Fibroblast of skin of scalp (primary cell): ENCODE measurements at places on chromosomes 7 and 10.

DNA sequence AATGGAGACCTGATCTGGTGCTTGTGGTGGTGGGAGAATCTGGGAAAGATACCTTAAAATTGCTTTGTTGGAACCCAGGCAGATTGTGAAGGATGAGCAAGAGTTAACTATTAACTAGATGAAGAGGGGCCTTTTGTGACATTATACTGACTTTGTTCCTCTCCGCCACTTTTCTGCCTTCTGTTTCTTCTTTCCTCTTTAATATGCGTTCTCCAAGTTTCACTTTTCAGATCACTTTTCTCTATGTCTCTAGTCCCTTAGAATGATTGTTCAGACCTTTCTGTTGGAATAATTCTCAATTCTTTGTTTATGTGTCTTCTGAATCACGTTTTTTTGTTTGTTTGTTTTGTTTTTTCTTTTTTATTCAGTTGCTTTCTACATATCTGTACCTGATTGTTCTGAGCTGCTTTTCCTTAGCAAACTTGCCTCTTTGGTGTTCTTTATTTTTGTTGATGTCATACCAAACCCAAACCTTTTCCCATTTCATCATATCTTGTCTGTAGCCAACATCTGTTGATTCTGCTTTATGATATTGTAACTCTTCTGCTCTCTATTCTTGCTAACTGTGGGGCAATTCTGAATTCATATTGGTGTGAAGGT, 2.8 kb downstream of the BMPR1A start:
- DNase-seq: no peak

DNA sequence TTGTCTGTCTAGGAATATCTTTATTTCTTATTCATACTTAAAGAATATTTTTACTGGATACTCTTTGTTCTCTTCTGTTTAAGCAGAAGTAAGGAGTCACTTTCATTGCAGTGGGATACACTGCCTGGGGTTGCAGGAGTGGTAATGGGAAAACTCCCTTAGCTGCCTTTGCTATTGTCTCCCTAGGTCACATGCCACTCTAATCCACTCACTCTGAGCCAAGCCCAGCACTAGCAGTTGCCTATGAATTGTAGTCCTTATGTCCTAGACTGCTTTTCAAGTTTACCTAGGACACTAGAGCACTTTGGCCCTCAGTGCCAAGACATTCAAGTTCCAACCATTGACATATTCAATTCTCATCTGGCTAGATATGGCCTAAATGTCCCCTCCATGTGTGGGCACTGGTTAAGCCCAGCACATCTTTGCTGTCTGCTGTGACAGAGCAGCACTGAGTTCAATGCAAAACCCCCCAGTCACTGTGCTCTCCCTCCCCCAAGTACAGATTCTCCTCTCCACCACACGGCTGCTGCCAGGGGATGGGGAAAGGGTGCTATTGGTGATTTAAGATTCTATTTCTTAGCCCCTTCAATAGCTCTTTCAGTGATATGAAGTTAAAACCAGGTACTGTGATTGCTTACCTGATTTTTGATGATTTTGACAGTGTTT, 991.7 kb upstream of the KCND2 start:
- no peak for DNase-seq

GRCh38 chr10:23198940-23199767, 7.0 kb downstream of the PTF1A start:
- DNase-seq: no peak

DNA sequence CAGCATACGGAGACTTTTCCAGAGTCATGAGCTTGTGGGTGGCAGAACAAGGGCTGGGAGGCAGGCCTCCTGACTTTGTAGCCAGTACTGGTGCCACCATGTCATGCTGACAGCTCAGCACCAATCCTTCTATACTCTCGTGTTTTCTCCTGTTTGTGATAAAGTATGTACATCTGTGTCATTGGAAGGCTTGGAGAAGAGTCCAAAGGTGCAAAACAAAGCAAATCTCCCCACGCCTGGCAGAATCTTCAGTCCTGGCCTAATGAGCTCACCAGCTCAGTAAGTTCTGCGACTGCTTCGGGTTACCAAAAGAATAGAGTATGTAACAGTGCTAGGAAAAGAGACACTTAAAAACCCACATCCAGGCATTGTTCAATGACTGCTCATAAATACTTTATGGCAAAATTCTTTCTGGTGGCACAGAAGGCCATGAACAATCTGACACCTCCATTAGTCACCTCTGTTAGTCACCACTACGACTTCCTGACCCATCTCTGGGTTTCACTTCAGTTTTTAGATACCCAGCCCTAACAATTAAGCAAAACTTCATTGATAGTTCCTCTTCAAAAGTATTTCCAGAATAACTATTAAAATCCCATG, 24.5 kb downstream of the STEAP1 start:
- DNase-seq: peak; percentile 84

- DNase-seq: no peak
Observed at GRCh38 chr7:133349101-133349500, 96.2 kb downstream of the EXOC4 start.

DNA sequence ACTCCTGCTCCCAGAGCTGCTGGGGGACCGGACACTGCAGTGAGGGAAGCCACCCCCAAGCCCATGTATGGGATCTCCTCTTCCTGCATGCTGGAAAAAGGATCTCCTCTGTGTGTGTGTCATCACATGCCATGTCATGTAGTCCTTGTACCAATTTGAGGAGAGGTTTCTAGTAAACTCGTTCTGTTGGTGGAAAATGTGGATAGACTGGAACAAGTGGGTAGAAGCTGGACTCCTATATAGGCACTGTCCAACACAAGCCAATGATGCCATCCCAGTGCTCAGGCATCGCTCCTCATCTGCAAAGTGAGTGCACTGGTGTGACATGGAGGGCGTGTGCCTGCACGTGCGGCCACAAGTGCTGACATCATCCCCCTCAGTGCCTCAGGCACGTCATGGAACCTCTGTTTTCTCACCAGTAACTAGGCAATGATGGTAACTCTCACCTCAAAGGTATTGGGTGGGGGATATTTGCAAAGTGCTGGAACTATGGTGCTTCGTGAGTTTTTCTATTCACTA, 19.3 kb downstream of the MYO1G start:
- DNase-seq: no peak

DNA sequence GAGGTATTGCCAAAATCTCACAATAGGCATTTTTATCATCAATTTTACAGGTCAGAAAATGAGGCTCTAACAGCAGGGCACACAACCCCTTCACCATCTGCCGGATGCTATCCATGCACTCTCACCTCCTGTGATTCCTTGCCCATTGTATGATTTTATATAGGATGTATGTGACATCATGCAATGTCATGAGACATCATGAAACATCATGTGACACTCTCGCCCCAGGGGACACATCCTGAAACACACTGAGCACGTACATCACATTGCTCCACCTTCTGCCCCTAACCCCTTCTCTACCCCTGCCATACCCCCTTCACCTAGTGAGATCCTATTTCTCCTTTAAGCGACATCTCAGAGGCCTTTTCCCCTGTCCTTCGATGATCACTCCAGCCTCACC, 189.4 kb downstream of the FRMD4A start:
- DNase-seq: no peak

- peak; percentile 92 for DNase-seq
Observed at GRCh38 chr10:110487411-110488331, 10.0 kb upstream of the DUSP5 start.

DNA sequence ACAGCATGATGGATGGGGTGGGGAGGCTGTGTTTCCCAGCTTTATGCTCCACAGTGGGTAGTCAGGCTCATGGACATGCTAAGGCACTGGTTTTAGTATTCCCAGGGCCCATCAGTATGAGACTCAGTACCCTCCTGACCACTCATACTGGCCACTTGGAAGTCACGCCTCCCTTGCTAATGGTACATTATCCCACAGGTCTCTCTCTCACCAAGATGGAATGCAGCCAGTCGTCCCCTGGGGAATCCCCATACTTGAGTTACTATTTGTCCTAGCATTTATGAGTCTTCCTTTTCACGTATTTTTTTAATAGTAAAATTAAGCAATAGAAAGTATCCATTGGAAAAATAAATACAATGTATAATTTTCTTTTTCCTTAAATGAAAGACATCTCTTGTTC, 80.6 kb upstream of the TBX20 start:
- DNase-seq: peak; percentile 22

- DNase-seq: no peak
Observed at GRCh38 chr7:57412168-57412567, 37.8 kb upstream of the ZNF716 start.

- DNase-seq: no peak
Observed at GRCh38 chr10:112525200-112525599, 78.2 kb downstream of the VTI1A start.

- DNase-seq: peak; percentile 63
Observed at GRCh38 chr7:39383136-39383535, 183.1 kb upstream of the YAE1 start.

GRCh38 chr7:23918856-23919255, 208.8 kb downstream of the STK31 start:
- peak; percentile 45 for DNase-seq

- peak; percentile 18 for DNase-seq
Observed at GRCh38 chr10:114920459-114920858, 17.5 kb upstream of the TRUB1 start.

- no peak for DNase-seq
Observed at GRCh38 chr7:65463184-65463583, 89.5 kb downstream of the ZNF92 start.

GRCh38 chr10:119205894-119206602, 1.3 kb upstream of the GRK5 start:
- peak; percentile 38 for DNase-seq

GRCh38 chr10:124459395-124459794, 2.2 kb upstream of the LHPP start:
- DNase-seq: no peak

DNA sequence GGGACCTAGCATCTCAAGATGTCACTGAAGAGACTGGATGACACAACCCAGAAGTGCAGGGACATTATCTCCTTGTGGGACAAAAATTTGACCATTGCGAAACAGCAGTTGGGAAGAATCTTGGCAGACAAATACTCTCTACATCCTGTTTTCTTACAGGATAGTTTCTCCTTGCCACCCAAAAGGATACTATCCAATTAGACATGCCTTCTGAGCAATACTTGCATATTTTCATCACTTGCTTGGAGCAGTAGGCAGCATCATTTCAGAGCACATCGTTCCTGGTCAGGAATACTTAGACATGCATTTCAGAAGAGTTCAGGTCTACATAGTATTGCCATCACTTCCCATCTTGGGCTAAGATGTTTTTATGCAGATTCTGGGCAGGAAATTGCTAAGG, 56.8 kb downstream of the FAS start:
- peak; percentile 56 for DNase-seq

DNA sequence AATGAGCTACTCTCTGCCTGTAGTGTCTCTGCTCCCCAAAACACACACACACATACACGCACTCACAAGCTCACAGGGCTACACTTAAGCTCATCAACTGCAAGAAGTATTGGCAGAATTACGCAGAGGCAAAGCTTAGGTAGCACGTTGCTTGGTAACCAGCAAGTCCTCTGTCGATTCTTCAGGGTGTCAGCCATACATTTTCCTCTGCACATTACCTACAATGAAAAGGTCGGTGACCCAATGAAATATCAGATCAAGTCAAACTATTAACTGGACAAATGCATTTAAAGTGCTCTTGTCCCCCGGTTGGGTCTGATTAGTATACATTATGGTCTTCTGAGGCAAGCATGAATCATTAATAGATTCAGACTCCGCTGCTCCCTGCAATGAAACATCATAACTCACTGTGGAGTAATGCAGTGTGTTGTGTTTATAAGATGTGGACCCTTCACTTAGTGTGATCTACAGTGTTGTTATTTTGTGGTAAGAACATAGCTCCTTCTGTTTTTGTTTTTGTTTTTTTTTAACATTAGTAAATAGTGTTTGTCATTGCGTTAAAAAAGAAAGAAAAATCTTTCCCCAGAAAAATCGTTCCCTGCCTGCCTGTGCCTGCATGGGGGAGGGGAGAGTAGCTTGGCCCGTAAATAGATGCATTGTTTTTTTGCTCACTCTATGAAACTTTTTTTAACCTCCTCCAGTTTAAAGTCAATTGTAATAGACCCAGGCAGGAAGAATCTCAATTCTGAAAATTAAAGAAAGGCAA, 325.5 kb downstream of the SFMBT2 start:
- DNase-seq: peak; percentile 6

DNA sequence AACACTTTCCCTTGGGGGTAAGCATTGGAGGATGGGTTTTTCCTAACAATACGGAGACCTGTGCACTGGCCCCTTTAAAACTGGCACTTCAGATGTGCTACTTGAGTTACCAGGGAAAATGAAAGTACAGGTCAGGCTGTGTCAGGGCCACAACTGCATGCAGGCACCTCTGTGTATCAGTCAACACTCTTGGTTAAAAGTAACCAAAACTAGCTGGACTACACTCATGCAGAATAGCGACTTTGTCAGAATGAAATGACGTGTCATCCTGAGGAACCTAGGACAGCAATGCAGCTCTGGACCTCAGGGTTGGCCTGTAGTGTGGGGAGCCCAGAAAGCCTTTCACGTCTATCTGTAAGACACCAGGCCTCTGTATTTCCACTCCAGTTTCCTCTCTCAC, 33.8 kb upstream of the SMKR1 start:
- no peak for DNase-seq

DNA sequence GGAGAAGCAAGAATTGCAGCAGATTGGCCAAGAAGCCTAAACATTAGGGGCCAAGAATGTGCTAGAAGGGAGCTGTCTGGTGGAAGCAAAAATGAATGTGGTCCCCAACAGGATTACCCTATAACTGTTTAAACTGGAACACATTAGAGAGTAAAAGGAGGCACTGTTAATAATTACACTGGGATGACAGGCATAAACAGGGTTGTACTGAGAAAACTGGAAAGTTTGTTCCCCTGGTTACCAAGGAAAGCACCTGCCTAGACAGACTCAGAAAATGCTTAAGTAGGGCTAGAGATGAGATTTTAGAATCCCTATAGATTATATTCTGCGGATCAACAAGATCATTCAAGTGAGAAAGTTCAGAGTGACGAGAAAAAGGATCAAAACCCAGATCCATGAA, 100.8 kb downstream of the CTTNBP2 start:
- DNase-seq: no peak

DNA sequence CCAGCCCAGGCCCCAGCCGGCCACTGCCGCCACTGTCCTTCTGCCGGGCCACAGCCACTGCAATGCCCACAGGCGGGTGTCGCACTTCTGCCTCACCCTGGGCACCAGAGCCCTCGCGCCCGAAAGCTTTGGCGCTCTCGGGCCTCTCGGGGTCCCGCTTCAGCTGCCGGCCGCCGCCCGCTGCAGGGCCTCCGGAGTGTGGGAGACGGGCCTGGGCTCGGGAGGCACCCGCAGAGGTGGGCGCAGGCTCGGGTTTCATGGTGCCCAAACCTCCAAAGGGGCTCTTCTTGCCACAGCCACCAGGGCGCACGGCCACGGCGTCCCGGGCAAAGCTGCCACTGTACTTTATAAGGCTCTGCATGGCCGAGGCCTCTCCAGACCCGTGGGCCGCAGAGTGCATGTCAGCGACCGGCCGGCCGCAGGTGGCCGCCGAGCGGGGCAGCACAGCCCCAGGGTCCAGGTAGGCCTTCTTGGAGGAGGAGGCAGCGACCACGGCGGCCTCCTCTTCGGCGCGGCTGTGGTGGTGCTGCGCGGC, 35.9 kb downstream of the TNRC18 start:
- no peak for DNase-seq
